Right lung (tissue), 10 donors: ENCODE measurements at places on chromosomes 6 and 20.
A peak's percentile ranks its signal among the peaks of the same experiment; 100 is the strongest.

- no peak for DNase-seq
Observed at GRCh38 chr20:64239449-64240242, 15.9 kb upstream of the PCMTD2 start.

- DNase-seq, result no peak
Observed at GRCh38 chr6:28368522-28368921, 18.8 kb downstream of the ZKSCAN3 start.

DNA sequence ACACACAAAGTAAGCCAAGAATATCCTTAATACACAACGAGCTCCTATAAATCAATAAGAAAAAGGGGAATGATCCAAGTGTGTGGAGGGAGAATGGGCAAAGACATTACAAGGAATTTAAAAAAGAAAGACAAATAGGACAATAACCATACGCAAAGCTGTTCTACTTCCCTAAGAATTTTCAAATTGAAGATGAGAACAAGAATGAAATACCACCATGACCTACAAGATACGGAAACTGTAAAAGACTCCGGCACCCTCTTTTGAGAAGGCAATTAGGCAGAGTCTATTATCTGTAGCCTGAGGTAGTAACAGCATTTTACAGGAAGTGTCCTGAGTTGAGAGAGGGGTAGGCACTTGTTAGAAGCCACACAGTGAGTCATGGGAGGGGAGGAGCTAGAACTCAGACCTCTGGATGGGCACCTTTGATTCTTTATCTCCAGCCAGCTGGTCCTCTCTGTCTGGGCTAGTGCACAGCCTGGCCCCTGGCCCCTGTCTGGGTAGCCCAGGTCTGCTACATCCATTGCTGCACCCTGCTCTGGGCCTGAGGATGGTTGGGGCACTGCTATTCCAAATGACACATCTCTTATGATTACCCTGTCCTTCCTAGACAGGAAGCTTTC, 15.3 kb downstream of the RSPO4 start:
- no peak for DNase-seq

GRCh38 chr6:90048206-90048967, 154.1 kb downstream of the GJA10 start:
- no peak for DNase-seq

DNA sequence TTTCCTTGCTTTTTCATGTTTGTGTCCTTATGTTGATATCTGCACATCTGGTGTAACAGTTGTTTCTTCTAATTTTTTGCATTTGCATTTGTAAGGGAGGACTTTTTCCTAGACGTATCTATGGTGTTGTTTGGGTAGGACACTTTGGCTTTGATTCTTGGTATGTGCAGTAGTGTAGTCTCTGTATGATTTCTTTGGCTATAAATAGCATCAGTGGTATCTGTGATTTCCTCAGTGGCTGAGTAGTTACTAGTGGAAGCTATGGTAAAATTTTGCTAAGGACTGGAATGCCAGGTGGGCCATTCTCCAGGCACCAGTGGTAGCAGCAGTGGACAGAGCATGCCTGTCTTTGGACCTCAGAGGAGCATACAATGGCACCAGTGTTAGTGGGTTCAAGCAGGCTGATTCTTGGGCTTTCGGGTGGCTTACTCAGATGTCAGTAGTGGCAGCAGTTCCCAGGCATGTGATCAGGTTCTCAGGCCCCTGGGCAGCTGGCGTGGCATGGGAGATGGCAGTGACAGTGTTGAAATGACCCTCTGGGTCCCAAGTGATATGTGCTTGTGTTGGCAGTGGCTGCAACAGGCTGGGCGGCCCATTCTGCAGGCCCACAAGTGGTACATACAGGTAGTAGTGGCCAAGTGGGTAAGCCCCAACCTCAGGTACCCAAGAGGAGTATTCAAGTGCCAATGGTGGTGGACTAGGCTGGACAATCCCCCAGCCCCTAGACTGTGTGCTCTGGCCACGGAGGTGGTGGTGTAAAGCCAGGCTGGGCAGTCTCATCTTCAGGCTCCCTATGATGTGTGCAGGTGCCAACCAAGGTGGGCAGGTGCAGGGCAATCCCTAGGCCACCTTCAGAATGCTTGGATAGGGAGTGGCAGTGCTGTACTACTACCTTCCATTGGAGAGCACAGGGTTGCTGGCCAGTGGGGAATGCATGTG, 54.5 kb downstream of the PLCG1 start:
- no peak for DNase-seq

- peak; percentile 81 for DNase-seq
Observed at GRCh38 chr6:138572167-138572875, 73.0 kb upstream of the NHSL1 start.

GRCh38 chr6:604579-604978, 52.3 kb downstream of the HUS1B start:
- DNase-seq, result no peak

DNA sequence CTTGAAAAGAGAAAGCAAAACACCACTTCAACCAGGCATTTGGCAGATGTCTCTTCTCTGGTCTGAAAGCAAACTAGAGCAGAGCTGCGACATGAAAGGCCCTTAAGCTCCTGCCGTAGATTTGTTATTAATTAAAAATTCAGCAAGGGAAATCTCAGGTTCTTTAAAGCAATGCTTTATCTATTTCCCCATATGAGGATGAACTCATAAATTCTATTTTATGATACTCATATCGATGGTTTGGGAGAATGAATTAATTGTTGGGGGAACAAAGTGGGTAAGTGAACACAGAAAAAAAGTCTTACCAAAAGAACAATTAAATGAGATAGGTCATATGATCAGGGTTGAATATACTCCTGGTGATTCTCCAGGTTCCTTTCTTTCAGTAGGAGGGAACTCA, 464.7 kb upstream of the SLC35B3 start:
- DNase-seq, result no peak
